ENCODE measurements at places on chromosomes 3 and 15.
A peak's percentile ranks its signal among the peaks of the same experiment; 100 is the strongest.

DNA sequence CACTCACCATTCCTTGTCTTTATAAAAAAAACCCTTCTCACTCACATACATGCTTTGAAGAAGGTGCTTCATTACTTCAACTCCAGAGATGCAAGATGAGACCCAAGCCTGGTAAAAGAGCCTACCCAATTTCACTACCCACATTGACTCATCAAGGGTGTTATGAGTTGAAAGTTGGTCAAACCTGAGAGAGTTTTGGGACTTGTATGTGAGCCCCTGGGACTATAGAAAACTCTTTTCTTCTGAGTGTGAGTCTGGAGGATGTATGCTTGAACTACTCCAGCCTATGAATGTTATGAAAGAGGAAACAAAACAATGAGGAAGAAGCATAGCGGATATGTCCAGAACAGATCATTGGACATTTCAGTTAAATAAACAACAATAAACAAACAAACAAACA, 106.5 kb upstream of the SATB1 start:
- DNase-seq: no peak

DNA sequence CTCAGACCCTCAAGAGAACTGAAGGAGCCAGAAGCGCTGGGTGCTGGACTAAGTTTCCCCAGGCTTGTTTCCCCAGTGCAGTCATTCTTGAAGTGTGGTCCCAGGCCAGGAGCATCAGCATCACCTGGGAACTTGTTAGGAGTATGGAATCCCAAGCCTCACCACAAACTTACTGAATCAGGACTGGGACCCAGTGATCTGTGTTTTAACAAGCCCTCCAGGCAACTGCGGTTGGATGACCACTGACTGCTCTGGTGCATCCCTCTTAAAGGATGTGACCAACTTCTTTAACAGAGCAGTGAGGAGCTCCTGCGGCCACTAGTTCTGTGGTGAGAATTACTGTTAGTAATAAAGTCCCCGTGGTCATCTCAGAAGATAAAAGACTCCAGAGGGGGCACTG, 62.4 kb upstream of the DAZL start:
- DNase-seq: no peak

GRCh38 chr15:93662162-93662885, 569.0 kb upstream of the MCTP2 start:
- no peak for DNase-seq

- DNase-seq: no peak
These were observed 37.3 kb downstream of the THSD4 start for GRCh38 chr15:71152542-71152941.

DNA sequence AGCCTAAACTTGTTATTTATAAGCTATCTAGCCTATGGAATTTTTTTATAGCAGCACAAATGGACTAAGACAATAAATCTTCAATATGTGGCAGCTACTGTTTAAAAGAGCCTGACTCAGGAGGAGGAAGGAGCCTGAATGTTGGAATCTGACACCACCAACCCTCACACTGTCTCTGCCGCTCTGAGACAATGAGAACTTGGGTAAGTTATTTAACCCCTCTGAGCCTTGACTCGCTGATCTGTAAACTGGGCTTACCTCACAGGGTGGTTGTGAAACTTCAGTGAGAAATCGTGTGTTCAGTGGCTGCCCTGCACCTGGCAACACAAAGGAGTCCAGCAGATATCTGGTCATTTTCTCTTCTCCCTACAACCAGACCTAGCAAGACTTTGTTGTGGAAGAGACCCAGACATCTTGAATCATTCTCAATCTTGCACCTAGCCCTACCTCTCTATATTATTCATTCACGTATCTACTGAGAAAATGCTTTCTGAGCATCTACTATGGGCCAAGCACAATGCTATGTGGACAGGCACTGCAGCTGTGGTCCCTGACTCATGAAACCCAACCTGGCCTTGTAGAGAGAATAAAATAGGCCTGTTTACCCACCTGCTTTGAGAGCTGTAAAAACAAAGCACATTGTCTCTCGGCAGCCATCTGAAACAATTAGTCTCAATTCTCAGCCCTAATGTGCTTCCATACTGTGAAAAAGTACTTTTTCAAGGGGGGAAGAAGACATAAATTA, 81.9 kb upstream of the SLC25A36 start:
- no peak for DNase-seq

- DNase-seq: no peak
These were observed 286.4 kb downstream of the UBE2E2 start for GRCh38 chr3:23489300-23490158.

- peak; percentile 61 for DNase-seq
These were observed 477.6 kb downstream of the ZNF385D start for GRCh38 chr3:21273259-21274025.

DNA sequence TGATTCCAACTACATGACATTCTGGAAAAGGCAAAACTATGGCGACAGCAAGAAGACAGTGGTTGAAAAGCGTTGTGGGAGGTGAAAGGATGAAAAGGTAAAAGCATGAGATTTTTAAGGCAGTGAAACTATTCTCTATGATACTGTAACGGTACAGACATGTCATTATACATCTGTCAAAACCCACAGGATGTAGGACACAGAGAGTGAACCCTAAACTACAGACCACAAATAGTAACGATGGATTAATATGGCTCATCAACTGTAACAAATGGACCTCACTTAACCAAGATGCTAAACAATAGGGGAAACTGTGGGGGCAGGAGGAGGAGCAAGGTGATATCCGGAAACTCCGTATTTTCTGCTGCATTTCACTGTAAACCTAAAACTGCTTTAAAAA, 39.1 kb downstream of the MYO9A start:
- DNase-seq: no peak

- no peak for DNase-seq
These were observed 165.6 kb downstream of the LPP start for GRCh38 chr3:188319569-188319968.

DNA sequence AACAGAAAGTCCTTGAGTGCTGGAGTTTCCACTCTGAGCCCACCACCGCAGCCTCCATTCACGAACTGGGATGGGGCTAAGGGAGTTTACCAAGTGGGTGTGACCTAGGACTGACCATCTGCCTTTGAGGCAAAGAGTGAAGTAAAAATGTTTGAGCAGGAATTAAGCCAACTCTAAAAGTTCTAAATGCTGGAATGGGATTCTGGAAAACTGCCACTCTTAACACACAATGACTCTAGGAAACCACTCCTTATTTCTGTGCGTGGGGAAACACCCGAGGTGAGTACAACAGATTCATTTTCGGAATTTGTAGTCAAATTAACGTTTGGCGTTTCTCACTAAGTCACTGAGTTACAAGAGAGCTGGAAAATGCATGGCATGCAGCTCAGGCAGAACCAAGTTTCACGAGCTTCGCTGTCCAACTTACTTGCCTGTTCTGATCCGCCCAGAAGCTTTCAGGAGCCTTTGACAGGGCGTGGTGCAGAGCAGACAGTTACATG, 31.6 kb downstream of the ISL2 start:
- no peak for DNase-seq

GRCh38 chr3:72728958-72729467, 119.2 kb downstream of the SHQ1 start:
- DNase-seq: peak; percentile 25

- no peak for DNase-seq
These were observed at the start of gene MOBP for GRCh38 chr3:39467394-39468107. Gene MOBP (plus strand): TSS chr3:39467680. CDS start chr3:39502070, 34,390 bp downstream.

GRCh38 chr3:124752051-124752450, 21.8 kb downstream of the UMPS start:
- DNase-seq: no peak

- no peak for DNase-seq
These were observed 85.9 kb upstream of the IL12A start for GRCh38 chr3:159902546-159903314.

DNA sequence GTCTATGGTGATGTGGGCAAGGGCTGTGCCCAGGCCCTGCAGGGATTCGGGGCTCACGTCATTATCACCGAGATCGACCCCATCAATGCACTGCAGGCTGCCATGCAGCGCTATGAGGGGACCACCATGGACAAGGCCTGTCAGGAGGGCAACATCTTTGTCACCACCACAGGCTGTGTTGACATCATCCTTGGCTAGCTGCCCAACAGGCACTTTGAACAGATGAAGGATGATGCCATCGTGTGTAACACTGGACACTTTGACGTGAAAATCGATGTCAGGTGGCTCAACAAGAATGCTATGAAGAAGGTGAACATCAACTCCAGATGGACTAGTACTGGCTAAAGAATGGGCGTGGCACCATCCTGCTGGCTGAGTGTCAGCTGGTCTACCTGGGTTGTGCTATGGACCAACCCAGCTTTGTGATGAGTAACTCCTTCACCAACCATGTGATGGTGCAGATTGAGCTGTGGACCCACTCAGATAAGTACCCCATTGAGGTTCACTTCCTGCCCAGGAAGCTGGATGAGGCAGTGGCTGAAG, 6.1 kb upstream of the USP8 start:
- no peak for DNase-seq

DNA sequence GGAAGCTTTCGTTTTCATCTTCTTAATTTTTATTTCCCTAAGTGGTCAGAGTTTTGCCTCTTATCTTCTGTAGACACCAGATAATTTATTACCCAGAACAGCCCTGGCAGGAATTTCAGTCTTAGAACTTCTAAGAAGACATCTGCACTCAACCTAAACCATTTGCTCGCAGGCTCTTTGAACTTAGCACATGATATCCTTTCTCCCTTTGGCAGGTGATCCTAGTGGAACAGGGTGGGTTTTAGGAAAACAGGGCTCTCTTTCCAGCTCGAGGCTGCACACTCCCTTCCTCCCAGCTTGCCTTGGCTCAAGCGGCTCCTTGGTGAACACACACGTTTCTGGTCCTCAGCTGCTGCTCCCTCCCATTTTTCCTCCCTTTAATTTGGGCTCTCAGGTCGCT, 116.5 kb downstream of the THSD4 start:
- no peak for DNase-seq

GRCh38 chr3:170277833-170278580, 55.8 kb downstream of the PRKCI start:
- DNase-seq: no peak

- peak; percentile 51 for DNase-seq
These were observed 730 bp downstream of the ZKSCAN7 start for GRCh38 chr3:44555723-44556122.

- no peak for DNase-seq
These were observed 107.8 kb downstream of the LIPC start for GRCh38 chr15:58539548-58539947.

GRCh38 chr3:195005251-195005620, 265.7 kb downstream of the XXYLT1 start:
- no peak for DNase-seq

GRCh38 chr3:17846466-17846865, 104.0 kb upstream of the TBC1D5 start:
- DNase-seq: no peak

- DNase-seq: peak; percentile 30
These were observed 18.5 kb downstream of the MINAR1 start for GRCh38 chr15:79450648-79451047.

- DNase-seq: no peak
These were observed 683.7 kb upstream of the CBLB start for GRCh38 chr3:106552351-106553043.

DNA sequence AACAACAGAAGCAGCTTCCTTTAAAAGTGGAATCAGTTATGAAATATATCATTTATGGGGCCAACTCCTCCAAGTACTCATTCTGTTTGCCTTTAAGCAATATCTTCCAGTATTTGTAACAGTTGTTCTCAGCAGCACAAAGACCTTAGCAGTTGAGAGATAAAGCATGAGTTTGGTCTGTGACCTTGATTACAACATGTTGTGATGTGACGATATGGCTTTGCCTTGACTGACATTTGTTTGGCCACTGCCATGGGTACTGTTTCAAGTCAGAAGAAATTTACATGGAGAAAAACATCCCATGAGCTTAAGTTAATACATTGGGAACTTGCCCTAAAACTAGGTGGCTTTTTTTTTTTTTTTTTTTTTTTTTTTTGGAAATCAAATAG, 175.1 kb upstream of the KBTBD8 start:
- DNase-seq: no peak

DNA sequence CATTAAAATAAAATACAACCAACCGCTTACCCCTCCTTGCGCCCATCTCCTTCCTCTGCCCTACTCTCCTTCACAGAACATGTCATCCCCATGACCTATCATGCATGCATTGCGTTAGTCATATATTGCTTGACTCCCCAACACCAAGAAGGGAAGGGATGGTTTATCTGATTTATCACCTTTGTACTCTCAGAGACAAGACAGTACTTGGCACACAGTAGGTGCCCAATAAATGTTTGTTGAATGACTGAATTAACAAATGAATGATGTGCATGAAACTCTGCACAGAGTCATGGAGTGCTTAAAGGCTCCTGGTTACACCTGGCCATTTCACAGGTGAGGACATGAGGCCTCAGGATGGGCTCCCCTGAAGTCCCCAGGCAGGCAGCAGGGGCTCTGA, 59.7 kb downstream of the IQSEC1 start:
- DNase-seq: no peak

DNA sequence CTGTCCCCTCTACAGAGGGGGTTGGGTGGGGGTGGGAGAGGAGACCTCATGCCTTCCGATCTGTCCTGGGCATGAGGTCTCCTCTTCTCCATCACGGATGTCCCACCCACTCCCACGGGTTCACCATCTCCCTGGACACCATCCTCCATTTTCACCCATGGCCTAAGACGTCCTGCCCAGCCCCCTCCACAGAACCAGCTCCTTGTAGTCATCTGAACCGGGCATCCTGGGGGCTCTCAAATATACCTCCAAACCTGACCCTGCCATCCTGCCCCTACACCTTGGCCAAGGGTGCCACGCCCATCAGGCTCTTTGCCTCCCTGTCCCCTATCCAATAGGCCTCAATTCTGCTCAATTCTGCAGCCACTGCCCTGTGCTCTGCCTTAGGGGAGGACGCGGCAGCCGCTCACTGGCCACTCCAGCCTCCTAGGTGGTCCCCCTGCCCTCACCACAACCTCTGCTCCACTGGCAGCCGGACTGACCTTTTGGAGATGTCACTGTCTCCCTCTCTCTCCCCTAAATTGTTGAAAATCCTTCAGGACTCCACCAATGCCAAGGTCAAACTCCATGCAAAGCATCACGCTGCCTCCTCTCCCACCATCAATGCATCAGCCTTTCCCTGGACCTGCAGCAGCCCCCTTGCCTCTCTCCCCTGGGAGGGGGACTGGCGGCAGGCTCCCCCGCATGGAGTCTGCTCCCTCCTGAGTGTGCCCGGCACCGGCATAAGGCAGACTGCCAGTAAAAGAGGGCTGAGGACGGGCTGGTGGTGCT, 9.4 kb upstream of the ANPEP start:
- DNase-seq: peak; percentile 18

- DNase-seq: no peak
These were observed 14.0 kb downstream of the CLDN16 start for GRCh38 chr3:190401963-190402362.

- DNase-seq: no peak
These were observed 4.8 kb downstream of the TAGLN3 start for GRCh38 chr3:112003321-112004080.

- peak; percentile 59 for DNase-seq
These were observed 69.3 kb upstream of the ST8SIA2 start for GRCh38 chr15:92324101-92324963.
